Nephron progenitor cell (in vitro differentiated cells): ENCODE measurements at places on chromosomes 3 and 15.

DNA sequence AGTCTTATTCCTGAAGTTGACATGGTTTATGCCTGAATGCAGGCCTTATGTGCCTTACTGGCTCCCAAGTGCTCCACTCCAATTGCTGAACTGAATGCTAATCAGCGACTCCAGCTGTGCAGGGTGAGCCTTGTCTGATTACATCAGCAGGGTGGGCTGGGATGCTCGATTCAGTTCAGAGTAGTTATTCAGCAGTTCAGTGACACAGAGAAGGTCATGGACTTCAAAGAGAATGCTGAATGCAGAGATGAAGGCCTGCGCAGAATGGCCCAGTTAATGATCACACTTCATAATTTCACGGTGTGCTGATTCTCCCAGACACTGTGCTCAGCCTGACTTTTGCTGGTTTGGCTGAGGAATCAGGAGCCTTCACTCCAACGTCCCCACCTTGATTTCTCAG, 63.6 kb downstream of the CLDN1 start:
- DNase-seq, result peak; percentile 12

DNA sequence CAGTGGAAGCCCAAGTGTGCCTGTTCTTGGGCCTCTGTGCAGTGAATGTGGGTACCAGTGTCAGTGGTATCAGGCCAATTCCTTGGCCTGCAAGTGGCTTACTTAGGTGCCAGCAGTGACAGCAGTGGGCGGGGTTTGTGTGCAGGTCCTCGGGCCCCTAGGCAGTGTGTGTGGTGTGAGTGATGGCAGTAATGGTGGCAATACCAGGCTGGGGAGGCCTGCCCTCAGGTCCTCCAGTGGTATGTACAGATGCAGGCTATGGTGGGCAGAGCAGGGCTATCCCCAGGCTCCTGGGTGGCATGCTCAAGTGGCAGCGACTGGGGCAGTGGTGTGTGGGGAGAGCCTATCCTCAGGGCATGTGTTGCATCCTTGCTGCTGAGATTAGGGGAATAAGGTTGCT, 379.7 kb downstream of the SQOR start:
- DNase-seq, result no peak

DNA sequence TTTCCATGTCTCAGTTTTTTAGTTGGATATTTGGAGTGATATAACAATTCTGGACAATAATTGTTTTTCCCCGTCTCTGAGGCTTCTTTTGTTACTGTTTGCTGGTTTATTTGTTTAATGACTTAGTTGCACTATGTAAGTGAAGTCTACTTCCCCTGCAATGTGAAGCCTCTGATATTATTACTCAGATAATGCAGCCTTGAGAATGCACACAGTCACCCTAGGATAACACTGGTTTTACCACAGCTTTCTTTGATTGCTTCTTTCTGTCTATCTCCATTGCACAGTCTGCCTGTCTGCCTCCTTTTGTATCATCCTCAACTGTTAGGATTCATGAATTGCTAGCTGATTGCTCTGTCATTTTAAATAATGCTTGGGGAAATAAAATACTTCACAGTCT, 208.7 kb upstream of the ROBO1 start:
- no peak for DNase-seq

DNA sequence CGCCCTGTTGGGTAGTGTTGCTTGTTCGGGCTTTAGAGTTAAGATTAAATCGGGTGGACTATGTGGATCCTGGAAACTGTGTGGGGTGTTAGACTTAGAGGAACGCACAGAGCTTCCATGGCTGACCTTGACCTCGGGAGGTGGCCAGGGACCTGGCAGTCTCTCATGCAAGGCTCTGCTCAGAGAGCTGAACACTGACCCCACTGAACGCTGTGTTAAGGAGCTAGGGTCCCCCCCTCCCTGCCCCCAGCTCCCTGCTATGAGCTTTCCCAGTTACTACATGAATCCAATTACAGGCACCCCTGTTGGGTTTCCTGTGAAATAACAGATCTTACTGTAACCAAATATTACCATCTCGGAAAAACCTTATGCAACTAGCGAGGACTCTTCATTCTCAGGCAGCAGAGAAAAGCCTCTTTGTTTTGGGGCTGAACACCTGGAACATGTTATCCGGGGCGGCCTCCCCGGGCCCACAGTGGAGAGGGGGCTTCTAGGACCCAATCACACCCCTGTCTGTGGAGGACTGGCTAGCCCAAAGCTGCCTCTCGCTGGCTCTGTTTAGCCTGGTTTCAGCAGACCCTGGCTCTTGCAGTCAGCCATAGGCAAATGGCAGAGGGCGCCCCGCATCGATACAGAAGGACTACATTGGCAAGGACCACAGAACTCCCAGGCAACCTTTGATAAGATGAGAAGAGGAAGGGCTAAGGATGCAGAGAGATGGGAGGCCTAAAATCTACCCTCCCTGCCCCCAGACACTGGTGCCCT, 25.8 kb upstream of the ALDH1A3 start:
- no peak for DNase-seq
